ENCODE measurements at places on chromosomes 7 and 10.

DNA sequence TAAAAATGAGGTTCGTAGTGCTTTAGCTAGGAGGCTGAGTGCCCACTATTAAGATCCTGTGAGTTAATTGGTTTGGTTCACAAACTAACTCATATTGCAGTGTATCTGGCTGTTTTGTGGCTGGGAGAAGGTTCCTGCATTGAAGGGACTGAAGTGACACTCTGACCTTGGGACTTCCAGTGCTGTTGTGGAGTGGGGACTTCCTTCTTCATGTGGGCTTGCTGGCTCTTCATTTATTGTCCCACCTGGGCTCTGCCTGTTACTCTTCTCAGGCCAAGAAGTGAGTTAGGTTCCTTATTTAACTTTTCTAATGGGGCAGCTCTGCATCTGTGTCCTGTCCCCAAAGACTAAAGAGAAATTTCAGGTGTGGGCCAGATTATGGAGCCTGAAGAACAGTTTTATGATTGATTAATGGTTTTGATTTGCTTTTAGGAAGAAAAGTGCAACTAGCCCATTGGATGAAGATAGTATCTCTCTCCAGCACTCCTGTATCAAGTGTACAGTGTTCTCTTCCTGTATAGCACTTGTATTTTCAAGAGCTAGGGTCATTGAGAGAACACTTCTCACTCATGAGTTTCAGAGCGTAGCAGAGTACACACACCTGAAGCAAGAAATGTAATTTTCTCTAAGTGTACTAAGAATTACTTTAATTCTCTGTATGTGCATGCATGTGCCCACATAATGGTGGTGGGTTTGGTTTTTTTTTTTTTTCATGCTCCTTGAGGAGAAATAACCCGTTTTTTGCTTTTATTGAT lies 54.8 kb downstream of the AUTS2 start:
- no peak for DNase-seq

GRCh38 chr7:32347244-32347828 lies 142.8 kb downstream of the LSM5 start:
- no peak for DNase-seq

GRCh38 chr7:154383045-154383444 lies 330.8 kb downstream of the DPP6 start:
- DNase-seq = no peak

DNA sequence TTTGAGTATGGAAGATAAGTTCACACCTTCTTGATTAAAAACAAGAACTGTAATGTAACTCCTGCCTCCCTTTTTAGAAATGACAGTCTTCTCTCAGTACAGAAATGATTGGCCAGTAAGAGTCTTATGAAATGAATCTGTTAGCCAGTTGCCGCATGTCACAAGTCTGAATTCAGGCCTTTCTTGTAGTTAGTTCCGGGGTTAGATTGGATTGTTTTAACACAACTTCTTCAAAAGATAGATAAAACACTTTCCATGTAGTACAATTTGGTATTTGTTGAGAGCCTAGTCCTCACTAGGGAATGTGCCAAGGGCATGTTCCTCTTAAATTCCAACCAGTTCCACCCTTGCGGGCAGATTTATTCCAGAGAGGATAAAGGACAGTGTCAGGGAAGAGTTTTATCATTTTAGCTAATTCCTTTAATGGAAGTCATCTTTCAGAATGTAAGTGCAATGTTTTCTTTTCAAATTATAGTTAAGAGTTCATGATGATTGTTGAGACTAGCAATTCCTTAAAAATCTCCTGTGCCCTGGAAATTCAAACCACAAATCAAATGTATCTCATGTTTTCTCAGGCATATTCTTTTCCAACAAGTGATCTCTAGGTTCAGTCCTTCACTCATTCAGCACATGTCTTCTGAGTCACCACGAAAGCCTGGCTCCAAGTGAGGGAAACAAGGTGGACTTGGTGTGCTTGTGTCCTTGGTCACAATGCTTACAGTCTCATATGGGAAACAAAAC lies 4.1 kb downstream of the FHIP2A start:
- DNase-seq = no peak

- DNase-seq = no peak
Observed at GRCh38 chr10:61452151-61452651, 980 bp downstream of the TMEM26 start.

DNA sequence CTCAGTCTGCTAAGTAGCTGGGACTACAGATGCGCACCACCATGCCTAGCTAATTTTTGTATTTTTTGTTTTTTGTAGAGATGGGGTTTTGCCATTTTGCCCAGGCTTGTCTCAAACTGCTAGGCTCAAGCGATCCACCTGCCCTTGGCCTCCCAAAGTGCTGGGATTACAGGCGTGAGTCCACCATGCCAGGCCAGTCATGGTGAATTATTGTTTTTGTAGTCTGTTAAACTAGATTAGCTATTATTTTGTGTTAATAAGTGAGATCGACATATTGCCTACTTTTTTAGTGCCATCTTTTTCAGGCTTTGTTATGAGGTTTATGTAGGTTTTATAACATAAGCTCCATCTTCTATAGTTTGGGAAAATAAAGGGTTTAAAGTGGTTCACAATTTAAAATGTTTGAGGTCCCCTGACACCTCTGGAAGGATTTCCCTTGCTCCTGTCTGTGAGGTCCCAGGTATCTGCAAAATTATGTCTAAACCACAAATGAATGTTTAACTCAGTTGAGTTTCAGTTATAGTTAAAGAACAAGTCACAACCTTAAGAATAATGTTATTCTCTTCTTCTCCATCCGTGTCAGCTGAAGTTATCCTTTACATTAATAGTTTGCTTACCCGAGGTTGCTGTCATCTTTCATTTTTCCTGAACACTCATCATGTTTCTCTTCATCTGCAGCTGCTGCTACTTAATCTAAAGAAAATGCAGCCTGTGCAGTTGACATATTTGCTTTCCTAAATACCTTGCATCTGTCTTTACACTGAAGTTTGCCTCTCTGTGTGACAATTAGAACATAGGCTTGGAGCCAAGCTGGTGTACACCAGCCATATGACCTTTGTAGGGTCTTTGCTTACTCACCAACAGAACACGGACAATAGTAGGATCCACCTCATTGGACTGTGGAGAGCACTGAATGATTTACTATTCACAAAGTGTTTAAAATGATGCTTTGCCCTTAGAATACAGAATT lies 8.9 kb upstream of the VSTM4 start:
- DNase-seq = no peak

GRCh38 chr7:123210986-123211385 lies 11.2 kb upstream of the SLC13A1 start:
- no peak for DNase-seq

DNA sequence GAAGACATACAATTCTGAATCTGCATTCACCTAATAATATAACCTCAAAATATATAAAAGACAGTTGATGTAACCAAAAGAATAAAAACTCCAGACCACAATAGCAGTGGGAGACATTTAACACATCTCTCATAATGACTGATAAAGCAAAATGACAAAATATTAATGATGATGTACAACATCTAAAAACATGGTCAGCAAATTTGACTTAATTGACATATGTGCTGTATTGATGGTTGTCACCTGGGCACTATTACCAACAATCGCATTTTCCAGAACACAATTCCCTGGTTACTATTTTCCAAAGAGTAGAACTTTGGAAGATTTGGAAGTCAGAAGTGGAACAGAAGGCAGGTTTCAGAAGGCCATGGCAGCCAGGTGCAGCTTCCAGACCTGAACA lies 899.5 kb upstream of the CELF2 start:
- no peak for DNase-seq

DNA sequence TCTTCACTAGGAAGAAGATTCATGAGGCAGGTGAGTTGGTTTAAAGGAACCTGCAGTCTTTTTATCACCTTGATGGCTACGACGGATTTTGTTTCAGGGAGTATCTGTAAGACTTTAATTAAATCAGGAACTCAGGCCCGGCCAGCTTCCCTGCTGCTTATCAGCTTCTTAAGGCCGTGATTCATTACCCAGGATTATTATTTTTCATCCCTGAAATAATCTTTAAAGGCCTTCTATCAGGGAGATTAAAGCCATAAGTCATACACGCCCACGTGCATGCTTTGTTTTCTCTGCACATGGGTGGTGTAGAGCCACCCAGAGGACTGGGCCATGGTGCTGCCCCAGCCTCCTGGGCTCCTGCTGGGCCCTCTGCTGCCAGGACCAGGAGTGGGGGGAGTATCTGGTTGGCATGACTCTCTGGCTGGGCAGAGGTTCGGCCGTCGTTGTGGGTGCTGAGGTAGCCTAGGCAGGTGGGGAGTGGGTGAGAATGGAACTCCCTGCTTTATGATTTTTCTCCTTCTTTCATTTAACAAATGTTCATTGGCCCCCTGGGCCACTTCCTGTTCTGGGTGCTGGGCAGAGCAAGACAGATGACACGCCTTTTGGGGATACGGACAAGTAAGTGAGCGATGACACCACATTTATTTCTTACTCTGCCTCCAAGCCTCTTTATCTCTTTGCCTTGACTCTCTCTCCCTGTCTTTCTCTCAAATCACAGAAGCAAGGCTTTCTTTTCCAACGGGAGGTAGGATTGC lies 39.0 kb upstream of the PCBD1 start:
- DNase-seq = no peak

DNA sequence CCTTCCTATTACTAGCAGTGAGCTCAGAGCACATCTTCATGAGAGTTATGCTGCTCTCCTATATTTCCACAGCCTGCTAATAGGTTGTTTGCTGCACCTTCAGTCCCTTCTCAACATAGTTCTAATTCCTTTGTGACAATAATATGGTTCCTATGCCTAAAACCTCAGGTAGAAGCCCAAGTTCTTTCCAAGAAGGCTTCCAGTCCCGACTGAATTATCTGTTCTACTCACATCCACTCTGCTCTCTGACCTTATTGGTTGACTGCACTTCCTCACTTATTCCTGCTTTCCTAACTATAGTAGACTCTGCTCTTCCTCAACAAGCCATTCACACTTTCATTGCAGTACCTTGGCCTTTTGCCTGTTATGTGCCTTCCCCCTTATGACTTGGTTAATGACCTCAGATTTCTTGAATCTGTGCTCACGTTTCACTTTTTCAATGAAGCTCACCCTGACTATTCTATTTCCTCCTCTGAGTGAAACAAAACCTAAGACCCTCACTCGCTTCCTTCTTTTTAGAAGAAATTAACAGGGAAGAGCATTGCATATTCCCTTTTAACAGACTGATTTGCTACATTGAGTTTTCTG lies 132.7 kb downstream of the MDFIC start:
- no peak for DNase-seq

DNA sequence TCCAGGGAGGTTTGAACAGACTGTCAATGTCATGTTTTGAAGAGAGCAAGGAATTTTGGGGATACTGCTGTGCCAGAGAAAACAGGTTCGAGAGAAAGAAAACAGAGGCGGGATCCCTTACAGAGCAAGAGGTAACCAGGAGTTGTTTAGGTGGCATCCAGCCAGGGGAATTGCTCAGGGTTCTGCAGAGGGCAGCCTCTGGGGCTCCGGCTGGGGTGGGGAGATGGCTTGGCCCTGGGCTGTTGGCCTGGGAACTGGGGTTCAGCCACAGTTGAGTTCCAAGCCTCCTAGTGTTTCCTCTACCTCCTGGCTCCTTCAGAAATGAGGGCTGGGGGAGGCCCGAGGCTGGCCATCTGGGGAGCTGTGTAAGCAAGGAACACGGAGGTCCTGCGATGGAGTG lies 68.0 kb downstream of the CAMK1D start:
- no peak for DNase-seq

DNA sequence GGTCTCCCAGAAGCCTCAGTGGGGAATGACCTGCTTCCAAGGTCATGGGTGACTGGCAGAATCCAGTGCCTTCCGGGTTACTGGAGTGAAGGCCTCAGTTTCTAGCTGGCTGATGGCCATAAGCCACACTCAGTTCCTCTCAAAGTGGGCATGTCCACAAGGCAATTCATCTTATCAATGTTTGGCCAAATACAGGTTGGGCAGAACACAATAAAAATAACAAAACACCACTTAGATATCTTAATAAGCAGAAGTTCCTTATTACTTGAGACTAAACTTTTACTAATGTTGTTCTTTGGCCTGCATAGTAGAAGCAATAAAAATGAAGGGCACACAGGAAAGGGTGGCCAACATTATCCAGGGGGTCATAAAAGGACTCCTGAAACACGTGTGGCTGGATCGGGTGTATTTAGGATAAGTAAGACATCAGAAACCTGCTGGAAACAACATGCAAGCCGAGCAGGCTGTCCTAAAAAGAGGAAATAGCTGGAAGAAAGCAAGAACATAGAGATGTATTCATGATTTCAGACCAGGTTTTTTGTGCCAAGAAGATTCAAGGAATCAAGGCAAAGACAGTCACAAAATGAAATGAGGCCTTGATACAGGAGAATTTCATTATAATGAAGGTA lies 19.6 kb upstream of the AKR1C2 start:
- no peak for DNase-seq

- DNase-seq = no peak
Observed at GRCh38 chr7:95066737-95067530, 159.5 kb downstream of the PPP1R9A start.

DNA sequence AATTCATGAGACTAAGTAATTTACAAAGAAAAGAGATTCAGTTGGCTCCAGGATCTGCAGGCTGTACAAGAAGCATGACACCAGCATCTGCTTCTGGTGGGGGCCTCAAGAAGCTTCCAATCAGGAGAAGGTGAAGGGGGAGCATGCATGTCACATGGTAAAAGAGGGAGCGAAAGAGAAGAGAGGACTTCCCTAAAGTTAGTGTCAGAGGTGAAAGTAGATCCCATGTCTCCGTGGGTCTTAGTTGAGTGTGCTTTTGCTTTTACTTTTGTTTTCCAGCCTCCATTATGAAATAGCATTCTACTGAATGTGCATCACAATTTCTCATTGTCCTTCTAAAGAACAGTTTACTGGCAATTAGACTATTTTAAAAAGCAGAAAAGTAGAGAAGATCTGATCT lies 213.6 kb upstream of the FZD1 start:
- DNase-seq = no peak

DNA sequence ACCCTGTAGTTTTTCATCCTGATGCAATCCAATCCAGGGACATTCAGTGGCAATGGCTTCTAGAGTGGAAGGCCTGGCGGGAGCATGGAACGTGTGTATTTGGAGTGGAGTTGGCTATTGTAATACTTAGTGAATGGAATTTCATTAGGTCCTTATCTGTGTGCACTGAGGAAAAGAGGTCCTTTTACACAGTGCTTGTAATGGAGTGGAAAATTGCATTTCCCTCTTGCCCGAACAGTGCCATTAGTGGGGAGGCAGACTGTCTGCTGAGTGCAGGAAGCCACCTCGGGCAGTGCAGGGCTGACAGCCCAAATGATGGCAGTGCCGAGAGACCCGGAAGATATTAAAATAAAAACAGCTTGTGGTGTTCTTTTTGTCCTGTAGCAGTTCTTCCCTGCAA lies 786.6 kb downstream of the LRMDA start:
- no peak for DNase-seq

DNA sequence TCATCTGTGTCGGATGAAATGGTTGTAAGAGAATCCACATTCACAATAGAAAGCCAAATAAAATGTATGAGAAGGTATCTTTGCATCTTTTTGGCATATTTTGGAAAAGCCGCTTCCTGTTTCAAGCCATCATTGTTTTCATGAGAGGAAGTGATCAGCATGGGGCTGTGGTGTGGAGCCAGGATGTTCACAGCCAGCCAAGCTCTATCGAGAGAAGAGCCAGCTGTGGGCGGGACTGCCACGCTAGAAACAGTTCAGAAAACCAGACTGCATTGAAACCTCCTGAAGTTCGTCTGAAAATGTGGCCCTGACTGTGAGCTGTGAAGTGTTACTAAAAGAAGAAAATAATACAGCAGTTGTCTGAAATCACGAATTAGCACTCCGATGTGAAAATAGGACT lies 21.2 kb upstream of the NPS start:
- DNase-seq = no peak

- no peak for DNase-seq
Observed at GRCh38 chr10:30172091-30172490, 112.7 kb upstream of the JCAD start.

Measured in H54 (cell line).